GDM1 (cell line): ENCODE measurements at places on chromosomes 6 and 20.

DNA sequence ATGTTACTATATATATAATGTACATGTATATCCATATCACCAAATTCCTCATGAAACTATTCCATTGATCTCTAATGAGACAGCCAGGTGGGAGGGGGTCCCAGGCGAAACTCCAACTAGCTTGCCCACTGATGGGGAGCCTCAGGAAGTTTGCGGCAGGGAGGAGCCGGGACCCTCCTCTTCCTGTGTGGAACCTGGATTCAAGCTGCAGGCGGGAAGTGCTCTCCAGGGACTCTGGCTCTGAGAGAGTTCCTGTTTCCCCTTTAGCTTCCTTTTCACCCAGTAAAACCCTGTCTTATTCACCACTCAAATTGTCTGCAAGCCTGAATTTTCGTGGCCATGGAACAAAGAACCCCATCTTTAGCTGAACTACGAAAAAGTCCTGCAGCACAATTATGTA lies 152.2 kb downstream of the OPN5 start:
- no peak for DNase-seq

- DNase-seq, result no peak
Measured at GRCh38 chr6:161166176-161166575, 107.7 kb downstream of the AGPAT4 start.

DNA sequence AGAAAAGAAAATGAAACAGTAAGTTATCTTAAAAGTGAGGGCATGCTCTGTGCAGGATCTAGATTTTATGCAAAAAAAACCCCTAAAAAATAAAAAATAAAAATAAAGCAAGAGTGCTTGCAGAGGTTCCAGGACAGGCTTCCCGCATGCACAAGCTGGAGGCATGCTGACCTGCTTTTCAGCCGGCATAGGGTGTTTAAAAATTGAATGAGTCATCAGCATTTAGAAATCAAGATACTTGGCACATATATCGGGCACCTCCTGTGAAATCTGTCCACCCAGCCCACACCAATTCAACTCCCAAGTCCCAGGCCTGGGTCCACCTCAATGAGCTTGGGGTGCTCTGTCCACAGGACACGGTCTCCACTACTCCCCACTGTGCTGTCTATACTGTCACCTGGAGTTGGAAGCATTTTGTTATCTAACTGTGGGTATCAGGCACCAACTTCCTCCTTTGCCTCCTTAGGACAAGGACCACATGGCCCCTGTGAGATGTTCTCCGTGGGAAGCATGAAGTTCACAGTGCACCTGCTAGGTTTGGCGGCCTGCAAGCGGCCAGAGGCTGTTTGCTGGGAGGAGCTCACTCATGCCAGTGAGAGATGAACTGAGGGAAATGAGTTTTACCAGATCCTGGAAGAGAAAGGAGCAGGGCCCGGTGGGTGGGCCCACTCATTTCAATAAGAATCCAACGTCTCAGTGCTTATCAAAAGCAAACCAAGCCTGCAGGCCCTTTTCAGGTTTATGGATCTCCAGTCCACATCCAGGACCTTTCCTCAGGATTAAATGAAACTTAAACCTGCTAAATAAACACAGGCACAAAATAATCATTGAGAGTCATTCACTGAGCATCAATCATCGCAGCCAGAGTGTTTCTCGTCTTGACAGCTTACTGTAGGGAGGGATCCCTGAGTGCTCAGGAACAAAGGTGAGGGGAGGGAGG lies 121.1 kb downstream of the FOXA2 start:
- no peak for DNase-seq

DNA sequence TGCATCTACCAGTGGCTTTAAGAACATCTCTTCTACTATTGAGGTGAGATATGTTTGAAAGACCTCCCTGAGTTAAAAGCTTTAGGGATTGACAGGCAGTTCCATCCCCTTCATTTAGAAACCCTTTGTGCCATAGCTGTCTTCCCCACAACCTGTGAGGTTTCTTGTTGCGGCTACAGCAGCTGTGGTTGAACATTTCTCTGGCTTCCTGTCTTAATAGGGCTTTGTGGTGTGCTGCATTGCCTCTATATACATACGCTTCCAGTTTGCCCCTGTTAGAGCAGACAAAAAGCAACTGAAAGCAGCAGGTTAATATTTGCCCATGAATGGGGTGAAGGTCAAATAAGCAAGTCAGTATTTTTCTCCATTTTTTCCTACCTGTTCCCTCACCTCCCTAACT lies 210.2 kb downstream of the TMEM200A start:
- DNase-seq, result peak; percentile 57

GRCh38 chr20:61789329-61789728 lies 276.4 kb downstream of the TAF4 start:
- DNase-seq, result no peak

DNA sequence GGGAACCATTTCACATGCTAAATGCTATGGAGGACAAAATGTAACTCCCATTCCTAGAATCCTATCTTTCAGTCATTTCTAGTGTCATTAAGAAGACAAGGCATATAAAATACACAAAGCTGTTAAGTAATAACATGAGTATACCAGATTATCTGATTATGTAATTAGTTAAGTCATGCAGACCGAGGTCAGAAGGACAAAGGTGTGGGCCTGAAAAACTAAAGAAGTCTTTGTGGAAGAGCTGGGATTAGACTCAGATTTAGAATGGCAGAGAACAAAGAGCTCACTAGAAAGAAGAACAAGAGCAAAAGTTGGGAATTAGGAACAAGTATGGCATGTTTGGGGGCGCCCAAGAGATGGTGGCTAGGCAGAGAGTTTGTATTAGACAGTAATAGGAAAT lies 37.0 kb downstream of the EFHC1 start:
- DNase-seq, result no peak

- DNase-seq, result no peak
Measured at GRCh38 chr20:47784599-47785310, 526 bp downstream of the SULF2 start.

DNA sequence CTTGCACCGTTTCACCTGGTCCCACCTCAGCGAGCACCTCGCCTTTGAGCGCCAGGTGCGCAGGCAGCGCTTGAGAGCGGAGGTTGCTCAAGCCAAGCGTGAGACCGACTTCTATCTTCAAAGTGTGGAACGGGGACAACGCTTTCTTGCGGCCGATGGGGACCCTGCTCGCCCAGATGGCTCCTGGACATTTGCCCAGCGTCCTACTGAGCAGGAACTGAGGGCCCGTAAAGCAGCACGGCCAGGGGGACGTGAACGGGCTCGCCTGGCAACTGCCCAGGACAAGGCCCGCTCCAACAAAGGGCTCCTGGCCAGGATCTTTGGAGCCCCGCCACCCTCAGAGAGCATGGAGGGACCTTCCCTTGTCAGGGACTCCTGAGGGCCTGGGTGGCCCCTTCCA lies 1.5 kb downstream of the ABT1 start:
- no peak for DNase-seq

DNA sequence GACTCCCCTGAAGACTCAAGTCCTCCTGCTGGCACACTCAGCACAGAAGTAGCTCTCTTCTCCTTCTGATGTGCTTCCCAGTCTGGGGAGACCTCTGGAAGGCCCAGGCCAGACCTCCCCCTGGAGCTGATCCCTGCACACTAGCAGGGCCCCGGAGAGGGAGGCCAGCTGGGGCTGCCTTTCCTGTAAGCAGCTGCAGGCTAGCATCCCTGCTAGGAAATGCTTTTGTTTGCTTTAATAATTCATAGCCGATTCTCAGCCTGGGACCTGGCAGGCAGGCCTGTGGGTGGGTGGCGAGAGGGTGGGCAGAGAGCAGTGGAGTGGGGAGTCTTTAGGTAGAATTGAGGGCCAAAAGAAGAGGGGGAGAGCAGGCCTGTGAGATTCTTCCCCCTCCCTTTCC lies 5.2 kb downstream of the EBF4 start:
- DNase-seq, result no peak

DNA sequence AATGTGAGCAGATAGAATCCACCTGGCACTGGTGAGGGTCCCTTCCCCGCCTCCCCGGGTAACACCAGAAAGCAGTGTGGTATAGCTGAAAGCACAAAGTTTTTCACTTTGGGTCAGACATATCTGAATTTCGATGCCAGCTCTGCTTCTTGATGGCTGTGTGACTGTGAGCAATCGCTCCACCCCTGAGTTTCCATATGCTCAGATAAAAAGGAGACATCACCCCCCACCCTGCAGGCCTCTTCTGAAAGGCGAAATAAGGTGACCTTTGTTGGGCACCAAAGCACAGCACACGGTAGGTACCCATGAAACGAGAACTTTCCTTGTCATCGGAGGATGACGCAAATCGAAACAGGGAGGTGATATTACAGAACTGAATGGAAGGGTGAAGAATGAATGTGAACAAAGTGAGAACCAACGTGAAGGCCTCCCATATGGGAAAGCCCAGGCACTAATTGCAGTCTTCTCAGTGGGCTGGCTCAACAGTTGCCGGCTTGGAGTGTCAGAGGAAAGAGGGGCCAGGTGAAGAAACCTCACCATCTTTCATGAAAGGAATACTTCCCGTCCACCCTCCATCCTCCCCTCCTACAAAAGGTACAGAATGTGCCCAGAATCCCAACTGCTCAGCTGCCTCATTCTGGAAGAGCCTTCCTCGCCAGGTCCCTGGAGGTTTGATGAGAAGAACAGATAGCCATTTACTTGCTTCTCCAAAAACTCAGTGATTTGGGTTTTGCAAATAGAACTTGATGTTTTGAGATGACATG lies 61.8 kb downstream of the NFATC2 start:
- DNase-seq, result no peak

DNA sequence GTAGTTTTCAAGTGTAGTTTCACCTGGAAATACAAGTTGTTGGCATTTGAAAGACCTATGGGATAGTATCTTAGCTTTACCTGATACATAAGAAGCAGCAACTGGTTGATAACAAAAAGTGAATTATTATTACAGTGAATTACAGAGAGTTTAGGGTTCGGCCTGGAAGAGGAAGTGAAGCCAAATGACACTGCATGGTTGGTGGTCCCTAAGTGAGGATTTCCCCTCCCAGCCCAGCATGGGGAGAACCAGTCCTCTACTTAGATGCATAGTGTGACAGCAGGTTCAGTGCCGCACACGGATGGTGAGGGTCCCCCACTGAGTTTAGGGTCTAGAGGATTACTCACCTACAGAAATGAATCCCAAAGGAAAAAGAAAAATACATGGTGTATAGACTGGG lies 18.1 kb downstream of the HLA-DPB1 start:
- DNase-seq, result no peak

GRCh38 chr6:146423452-146423851 lies 120.2 kb upstream of the RAB32 start:
- no peak for DNase-seq

DNA sequence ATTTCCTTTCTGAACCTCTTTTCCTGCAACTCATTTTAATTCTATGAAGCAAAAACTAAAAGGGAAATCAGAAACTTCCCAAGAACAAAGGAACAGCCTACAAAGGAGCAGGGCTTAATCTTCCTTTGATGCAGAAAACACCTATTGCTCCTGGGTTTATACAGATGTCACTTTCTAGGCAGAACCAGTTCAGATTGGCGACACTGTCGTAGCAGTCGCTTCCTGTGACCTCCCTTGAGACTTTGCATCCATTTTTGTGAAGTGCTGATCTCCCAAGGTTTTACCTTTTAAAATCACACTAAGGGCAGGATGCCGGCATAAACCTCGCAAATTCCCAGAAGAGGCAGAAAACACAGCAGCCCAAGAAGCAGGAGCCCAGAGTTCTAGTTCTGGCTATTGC lies 40.1 kb downstream of the JAG1 start:
- DNase-seq, result no peak

GRCh38 chr6:41796474-41796873 lies 9.0 kb downstream of the TOMM6 start:
- no peak for DNase-seq

DNA sequence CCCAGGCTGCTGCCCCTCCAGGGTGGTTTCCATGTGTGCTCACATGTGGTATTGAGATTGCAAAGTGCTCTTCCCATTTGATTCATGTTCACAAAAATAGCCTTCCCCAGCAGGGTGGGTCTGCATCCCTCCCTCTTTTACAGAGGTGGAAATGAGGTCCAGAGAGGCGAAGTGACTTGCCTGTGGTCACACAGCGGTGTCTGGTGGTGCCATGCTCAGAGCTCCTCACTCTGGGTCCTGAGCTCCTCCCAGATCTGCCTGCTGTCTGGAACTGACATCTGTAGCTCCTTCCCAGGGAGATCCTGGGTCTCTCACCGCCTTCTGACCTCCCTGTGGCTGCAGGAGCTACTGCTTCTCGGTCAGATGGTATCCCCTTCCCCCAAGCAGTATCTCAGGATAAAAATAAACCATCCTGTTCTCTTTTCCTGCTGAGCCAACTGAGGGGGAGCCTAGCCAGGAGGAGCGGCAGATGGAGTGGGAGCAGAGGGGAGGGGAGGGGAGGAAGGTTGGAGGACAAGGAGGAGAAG lies 11.9 kb downstream of the CD40 start:
- no peak for DNase-seq

DNA sequence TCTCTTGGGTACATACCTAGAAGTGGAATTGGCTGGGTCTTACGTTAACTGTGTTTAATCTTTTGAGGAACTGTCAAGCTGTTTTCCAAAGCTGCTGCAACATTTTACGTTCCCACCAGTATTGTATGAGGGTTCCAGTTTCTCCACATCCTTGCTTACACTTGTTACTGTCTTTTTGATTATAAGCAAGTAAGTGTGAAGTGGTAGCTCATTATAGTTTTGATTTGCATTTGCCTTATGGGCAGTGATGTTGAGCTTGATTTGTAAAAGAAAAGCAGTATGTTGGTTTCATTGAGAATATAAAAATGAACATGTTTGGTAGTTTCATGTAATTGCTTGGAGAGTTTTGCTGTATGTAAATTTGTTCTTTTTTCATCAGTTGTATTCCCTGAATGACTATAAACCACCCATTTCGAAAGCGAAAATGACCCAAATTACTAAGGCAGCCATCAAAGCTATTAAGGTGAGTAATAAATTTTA lies 40.4 kb downstream of the SCAF8 start:
- DNase-seq, result no peak

DNA sequence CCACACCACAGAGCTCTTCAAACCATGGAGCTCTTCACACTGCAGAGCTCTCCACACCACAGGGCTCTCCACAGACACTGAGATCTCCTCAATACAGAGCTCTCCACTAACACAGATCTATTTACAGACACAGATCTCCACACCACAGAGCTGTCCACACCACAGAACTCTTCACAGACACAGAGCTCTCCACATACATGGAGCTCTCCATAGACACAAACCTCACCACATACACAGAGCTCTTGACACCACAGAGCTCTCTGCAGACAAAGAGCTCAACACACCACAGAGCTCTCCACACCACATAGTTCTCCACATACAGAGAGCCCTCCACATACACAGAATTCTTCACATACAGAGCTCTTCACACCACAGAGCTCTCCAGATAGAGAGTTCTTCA lies 53.0 kb downstream of the ERMARD start:
- DNase-seq, result no peak

DNA sequence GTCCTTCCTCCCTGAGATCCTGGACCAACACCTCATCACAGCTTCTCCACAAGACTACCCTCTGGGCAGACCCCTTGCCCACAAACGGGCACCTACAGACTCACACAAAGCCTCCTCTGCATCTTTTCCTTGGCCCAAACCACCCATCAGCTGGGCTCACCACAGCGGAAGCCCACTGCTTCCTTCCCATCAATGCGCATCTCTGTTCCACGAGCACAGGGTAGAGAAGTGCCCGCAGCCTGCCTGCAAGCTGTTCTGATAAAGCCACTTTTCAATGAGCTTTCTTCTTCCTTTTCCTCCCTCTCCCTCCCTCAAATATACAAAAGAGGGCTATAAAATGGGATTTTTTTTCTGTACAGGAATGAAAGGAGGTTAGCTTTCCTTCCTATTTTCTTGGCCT lies 111.2 kb downstream of the NFATC2 start:
- peak; percentile 70 for DNase-seq

GRCh38 chr6:6090861-6091607 lies 84.3 kb upstream of the NRN1 start:
- DNase-seq, result no peak

- no peak for DNase-seq
Measured at GRCh38 chr6:2839195-2839981, 2.3 kb downstream of the SERPINB1 start.

GRCh38 chr20:57326667-57327455 lies 2.7 kb upstream of the SPO11 start:
- DNase-seq, result no peak
